ENCODE measurements at places on chromosomes 3 and 15.
A peak's percentile ranks its signal among the peaks of the same experiment; 100 is the strongest.

DNA sequence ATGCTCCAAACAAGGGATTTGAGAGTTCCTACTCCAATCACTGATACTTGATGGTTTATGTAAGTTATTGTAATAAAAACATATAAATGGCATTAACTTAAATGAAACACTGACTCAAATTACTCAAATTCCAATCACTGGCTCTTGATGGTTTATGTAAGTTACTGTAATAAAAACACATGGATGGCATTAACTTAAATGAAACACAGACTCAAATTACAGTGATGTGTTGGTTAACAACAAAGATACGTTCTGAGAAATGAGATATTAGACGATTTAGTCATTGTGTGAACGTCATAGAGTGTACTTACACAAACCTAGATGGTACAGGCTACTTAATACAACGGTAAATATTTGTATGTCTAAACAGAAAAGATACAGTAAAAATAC, 6.6 kb downstream of the MOBP start:
- no peak for DNase-seq

DNA sequence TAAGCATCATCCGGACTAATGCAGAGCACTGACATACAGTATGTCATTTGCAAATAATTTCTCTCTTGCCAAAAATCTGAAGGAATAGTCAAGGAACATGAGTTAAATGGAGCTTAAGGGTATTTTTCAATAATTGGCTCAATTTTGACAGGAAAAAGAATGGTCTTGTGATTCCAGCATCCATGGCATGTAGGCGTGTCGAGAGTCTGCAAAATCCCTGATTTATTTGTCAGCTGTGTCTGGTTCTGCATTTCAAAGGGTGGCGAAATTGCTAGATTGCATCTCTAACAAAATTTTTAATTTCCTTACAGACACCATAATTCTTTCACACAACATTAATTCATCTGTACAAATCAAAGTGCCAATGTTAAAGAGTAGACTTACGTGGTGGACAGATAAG, 65.4 kb upstream of the TBC1D23 start:
- no peak for DNase-seq

DNA sequence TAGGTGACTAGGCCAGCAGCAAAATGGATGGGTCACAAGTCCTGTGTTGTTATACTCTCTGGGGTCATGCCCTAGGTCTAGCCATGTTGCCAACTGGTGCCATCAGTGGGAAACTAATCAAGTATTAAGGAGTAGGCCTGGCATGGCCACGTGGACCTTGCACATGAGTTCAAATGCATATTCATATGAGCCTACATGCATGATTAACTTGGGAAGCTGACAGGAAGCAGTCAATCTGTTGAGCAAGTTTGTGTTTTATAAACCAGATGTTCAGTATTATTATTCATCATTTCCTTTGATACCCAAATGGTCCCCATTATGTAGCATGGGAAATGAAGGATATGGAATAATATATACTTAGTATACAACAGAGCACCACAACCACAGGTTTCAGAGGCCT, 95.0 kb downstream of the LRTM1 start:
- DNase-seq: no peak

- DNase-seq: no peak
These were observed 18.7 kb upstream of the TJP1 start for GRCh38 chr15:29840926-29841325.

GRCh38 chr3:82378392-82378791, 616.9 kb upstream of the GBE1 start:
- no peak for DNase-seq

GRCh38 chr3:36776436-36776835, 12.1 kb upstream of the DCLK3 start:
- DNase-seq: no peak

GRCh38 chr3:138434276-138434874, at the start of gene ESYT3:
ESYT3 (plus strand) TSS chr3:138434616; CDS start chr3:138434799, 183 bp downstream.
- peak; percentile 13 for DNase-seq

- no peak for DNase-seq
These were observed 25.4 kb downstream of the KY start for GRCh38 chr3:134625462-134625861.

GRCh38 chr3:22236490-22237270, 485.7 kb upstream of the ZNF385D start:
- DNase-seq: no peak

DNA sequence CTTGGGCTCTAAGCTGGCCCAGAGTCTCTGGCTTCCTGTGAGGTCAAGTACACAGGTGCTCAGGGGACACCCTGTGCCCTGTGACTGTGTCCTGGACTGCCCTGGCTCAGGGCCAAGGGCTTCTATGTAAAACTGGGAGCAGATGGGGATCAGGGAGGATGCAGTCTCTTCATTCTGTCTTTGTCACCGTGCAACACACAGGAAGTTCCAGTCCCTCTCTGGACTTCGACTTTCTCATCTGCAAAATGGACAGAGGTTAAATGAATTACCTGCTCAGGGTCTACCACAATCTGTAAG, 61.9 kb upstream of the TLE3 start:
- DNase-seq: no peak

- DNase-seq: peak; percentile 83
These were observed 299.6 kb downstream of the CACNA2D3 start for GRCh38 chr3:54421943-54422342.

- DNase-seq: no peak
These were observed 660.0 kb downstream of the FHIT start for GRCh38 chr3:60591267-60591666.

- no peak for DNase-seq
These were observed 378.1 kb downstream of the NSUN3 start for GRCh38 chr3:94440767-94441493.

- no peak for DNase-seq
These were observed 420.4 kb downstream of the PDCD6IP start for GRCh38 chr3:34218706-34219385.

DNA sequence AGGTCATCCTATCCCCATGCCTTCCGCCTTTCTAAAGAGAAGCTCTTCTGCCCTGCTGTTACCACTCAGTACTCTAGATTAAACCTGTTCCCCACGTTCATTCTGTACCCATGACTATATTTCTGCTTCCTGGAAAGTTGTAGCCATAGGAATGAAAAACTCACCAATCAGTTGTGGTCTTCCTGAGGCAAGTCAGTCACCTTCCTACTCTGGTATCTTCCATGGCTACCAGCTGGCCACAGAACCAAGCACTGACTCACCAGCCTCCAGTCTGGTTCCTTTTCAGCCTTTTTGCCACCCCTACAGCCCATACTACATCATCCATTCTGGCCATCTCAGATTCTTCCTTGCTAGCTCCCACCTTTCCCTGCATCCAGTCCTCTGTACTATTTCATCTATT, 46.4 kb downstream of the TMEM44 start:
- DNase-seq: no peak

GRCh38 chr3:127091376-127091775, 101.6 kb upstream of the PRR23E start:
- DNase-seq: no peak

DNA sequence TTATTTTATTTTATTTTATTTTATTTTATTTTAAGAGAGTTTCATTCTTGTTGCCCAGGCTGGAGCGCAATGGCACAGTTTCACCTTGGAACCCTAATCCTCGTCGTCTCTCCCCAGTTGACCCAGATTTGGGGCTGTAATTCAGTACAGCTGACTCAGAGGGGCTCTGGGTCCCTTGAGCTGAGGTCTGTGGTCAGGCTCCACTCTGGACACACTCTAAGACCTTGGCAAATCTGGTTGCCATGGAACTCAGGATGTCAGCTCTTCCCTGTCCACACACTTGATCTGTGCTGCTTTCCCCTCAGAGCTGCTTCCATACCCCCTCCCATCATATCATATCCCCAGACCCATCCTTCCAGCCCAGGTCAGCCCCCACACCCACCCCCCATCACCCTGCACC, 675 bp upstream of the CYP11A1 start:
- no peak for DNase-seq

- no peak for DNase-seq
These were observed 225.2 kb downstream of the VPS13C start for GRCh38 chr15:61835029-61835428.
